GM20000 (cell line): ENCODE measurements at places on chromosomes 4 and X.
A peak's percentile ranks its signal among the peaks of the same experiment; 100 is the strongest.

GRCh38 chrX:111164728-111165127 lies 68.7 kb downstream of the PAK3 start:
- DNase-seq, result no peak

DNA sequence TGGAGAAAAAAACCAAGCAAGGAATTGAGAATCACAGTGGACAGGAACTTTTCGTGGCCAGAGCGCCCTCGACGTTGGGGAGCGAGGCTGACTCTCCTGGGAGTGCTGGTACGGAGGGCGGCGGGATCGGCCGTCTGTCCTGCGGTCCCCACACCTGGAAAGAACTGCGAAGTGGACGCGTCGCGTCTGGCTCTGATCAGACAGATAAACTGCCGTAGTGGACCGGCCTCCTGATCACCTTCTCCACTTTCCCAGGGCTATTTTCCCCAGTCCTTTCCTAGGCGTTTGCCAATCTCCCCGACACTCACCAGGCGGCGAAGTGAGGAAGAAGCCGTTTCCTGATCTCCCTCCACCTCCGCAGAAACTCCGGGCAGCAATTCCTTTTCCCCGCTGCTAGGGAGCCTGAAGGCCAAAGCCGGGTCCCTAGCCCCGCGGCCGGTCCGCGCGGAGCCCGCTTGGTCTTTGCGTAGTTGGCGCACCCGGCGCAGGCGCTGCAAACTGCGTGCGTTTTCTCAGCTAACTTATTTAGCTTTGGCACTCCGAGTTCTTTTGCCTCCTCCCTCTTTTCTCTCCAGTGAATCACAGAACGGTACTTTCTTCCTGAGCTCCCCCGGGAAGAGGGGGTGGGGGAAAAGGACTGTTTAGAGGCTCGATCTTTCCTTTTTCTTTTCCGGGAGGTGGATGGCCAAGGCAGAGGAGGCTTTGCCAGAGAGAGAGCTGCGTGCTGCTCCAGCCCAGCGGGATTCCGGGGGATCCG lies at the start of gene ARSJ:
Gene ARSJ, minus strand, starts transcription at position 500 of the 757 bp plus-strand sequence. CDS start 813 bp downstream, outside the sequence.
- no peak for DNase-seq

DNA sequence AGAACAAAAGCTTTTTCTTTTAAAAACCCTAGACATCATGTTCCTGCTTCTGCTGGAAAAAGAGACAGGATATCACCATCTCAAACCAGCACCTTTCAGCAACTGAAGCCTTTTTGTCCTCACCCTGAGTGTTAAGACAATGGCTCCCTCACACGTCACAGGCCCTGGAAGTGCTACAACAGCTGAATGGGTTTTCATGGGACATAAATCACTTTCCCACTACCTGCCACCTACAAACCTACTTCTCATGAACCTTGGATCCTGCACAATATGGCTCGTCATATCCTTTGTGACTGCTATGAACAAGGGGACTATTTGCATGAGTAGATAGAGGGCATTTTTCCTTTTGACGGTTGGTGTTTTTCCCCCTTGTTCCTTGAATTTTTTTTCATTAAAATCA lies 93.6 kb downstream of the TSPAN5 start:
- no peak for DNase-seq

DNA sequence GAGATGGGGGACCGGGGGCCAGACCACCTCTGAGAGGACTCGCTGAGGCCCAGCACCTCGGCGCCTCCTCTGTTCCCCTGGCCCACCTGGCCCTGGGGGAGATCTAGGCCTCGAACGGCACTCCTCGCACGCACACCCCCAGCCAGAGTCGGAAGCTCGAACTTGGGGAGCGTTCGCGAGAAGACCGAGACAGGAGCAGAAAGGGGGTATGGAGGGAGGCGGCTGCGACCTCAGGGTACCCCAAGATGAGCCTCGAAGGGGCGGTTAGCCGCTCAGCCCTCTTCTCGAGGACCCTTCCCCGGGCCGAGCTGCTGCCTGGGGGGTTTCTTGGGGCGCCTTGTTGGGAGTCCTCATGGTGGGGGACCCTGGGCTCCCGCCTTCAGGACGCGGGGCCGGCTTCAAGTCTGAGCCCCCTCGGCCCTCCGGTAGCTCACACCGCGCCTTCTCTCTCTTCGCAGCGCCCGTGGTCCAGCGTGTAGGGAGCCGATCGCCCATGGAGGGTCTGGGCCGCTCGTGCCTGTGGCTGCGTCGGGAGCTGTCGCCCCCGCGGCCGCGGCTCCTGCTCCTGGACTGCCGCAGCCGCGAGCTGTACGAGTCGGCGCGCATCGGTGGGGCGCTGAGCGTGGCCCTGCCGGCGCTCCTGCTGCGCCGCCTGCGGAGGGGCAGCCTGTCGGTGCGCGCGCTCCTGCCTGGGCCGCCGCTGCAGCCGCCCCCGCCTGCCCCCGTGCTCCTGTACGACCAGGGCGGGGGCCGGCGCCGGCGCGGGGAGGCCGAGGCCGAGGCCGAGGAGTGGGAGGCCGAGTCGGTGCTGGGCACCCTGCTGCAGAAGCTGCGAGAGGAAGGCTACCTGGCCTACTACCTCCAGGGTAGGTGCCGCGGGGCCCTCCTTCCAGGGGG lies 706 bp downstream of the DUSP9 start:
- DNase-seq, result peak; percentile 25

GRCh38 chr4:116724249-116724648 lies 361.1 kb downstream of the TRAM1L1 start:
- peak; percentile 23 for DNase-seq

DNA sequence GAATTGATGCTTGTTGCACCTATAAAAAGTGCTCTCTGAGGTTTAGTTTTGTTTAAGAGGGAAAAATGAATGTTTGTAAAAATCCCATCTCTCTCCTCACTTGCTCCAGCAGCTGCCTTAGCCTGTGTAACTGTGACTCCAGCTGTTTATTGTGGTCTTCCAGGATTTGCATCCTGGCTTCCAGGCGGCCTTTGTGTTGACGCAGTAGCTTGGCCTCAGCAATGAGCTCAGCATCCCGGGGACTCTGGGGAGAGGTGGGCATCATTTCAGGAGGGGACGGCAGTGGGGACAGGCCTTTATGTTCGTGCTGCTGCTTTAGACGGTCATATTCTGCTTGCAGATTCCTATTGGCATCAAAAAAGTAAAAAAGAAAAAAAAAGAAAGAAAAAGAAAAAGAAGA lies 75.3 kb upstream of the FTHL17 start:
- DNase-seq, result no peak

GRCh38 chr4:102734116-102734515 lies 26.7 kb downstream of the MANBA start:
- no peak for DNase-seq
